SK-N-DZ (cell line): ENCODE measurements at places on chromosomes 2 and 18.

GRCh38 chr18:13412901-13413300, 194.3 kb downstream of the LDLRAD4 start:
- no peak for DNase-seq

- no peak for DNase-seq
Observed at GRCh38 chr2:201233192-201233811, 27.0 kb upstream of the CASP8 start.

DNA sequence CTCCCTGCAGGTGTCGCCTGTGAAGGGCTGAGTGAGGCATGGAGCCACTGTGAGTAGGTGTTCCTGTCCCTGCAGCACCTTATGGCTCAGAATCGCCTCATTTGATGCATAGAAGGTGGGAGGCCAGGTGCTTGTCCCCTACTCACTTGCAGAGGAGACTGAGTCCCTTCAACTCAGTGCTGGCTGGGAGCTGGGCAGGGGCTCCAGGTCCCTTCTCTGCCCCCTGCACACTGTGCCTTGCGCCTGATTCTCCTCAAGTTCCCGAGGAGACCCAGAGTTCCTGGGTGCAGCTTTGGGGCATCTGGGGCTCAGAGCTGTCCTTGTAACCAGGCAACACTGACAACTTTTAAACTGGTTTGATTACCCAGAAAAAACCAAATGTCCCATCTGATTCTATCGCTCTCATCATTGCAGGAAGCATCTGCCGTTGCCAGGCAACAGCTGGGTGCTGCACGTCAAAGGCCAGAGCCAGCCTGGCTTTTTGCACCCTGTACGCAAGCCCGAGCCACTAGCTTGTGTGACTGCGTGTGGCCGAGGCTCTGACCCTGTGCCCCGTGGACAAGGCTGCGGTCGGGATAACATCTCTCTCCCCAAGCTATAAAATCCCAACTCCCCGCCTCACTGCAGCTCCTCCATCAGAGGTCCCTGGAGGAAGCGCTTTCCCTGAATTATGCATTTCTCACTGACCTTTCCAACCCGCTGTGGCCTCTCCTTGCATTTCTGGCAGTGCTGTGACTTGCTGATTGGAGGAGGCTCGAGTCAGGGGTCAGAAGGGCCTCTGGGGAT, 130.8 kb upstream of the HDAC4 start:
- DNase-seq, result peak; percentile 56

DNA sequence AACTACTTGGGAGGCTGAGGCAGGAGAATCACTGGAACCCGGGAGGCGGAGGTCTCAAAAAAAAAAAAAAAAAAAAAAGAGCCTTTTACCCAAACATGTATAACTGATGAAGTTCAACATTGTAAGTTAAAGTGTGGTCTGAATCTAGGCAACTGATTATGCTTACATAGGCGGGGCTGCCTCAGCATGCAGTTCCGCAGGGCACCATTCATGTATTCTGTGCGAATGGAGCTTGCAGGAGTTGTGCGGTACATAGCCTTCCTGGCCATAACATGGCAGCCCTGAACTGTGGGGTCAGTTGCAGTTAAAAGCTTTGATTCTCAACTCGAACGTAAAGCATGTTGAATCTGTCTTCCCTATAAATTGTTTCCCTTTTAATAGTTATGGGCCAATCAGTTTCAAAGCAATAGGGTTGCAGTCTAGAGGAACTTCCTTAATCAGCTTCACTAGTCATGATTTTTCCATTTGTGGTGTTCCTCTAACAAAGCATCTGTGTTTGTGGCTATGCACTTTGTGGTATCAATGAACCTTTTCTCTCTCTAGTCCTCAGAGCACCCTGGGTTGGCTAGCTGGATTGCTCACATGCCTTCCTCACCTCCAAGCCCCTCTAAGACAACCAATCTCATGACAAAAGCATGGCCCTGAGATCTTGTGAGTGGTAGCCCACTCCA, 30.6 kb upstream of the CEP68 start:
- no peak for DNase-seq

DNA sequence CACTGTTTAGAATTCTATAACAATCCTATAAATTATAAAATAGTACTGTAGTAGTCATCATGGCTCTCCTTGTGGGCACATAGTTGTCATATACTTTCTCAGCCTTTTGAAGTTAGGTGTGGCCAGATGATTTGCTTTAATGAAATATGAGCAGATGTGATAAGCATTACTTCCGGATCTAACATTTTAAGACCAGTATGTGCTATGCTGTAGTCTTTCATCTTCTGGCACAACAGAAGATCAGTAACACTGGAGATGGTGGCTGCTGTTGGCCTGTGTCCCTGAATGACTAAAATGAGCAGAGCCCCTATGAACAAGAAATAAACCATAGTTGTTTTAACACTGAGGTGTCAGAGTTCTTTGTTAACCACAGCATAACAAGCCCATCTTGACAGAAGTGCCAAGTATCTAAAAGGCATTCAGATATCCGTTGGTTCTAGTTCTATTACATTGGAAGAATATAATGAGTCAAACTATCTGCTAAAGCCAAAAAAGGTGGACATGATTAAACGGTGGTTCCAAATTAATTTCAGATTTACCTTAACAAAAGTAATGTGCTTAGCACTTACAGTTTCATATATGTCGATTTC, 6.3 kb downstream of the MEX3C start:
- no peak for DNase-seq

GRCh38 chr18:46468426-46469180, 188.4 kb downstream of the LOXHD1 start:
- no peak for DNase-seq

DNA sequence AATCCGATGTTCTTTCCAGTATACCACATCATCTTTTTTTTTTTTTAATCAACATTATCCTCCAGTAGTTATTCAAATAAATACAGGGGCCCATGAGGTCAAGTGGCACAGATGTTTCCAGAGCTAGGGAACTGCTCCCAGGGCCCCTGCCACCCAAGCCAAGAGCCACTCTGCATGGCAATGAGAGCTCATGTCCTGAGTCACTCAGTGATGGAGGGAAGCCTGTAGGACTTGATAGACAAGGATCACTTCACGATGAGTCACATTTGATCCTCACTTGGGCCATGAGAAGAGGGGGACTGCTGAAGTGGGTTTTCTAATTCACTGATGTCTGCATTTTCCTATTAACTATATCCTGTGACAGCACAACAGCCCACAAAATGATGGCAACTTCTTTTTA, 127.0 kb upstream of the PKDCC start:
- no peak for DNase-seq

- no peak for DNase-seq
Observed at GRCh38 chr2:42133771-42134195, 35.4 kb upstream of the EML4 start.

- DNase-seq, result no peak
Observed at GRCh38 chr2:47751856-47752414, 31.0 kb upstream of the MSH6 start.

GRCh38 chr2:226898897-226899296, 63.0 kb downstream of the RHBDD1 start:
- no peak for DNase-seq

GRCh38 chr2:97834610-97835009, 121.2 kb downstream of the ZAP70 start:
- no peak for DNase-seq

GRCh38 chr2:109231996-109232705, 103.1 kb downstream of the SH3RF3 start:
- no peak for DNase-seq

DNA sequence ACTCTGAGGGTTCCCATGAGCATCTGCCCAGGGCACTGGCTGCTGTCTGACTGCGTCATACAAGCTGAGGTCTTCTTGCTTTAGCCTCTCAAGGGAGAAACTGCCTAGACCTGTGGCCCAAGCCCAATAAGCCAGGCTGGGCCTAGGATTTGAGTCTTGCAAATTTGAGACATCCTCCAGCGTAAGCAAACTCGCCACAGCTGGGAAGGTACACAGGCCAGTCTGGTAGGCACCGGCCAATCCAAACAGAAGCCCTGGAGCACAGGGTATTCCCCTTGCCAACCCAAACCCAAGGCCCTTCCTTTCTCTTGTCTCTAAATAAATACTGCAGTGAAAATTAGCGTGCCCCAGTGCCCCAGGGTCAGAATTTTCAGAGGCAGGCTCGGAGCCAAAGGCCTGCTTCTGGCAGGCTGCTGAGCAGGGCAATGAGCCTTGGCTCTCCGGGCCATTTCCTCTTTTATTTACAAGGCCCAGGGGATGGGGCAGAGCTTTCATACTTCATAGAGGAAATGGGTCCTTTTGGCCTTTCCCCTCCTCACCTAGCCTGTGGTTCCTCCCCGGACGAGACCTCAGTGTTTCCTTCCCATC, 33.3 kb downstream of the POLR1A start:
- DNase-seq, result no peak

- DNase-seq, result no peak
Observed at GRCh38 chr18:2102022-2102421, 469.3 kb downstream of the METTL4 start.

- no peak for DNase-seq
Observed at GRCh38 chr2:5748946-5749345, 56.8 kb downstream of the SOX11 start.

DNA sequence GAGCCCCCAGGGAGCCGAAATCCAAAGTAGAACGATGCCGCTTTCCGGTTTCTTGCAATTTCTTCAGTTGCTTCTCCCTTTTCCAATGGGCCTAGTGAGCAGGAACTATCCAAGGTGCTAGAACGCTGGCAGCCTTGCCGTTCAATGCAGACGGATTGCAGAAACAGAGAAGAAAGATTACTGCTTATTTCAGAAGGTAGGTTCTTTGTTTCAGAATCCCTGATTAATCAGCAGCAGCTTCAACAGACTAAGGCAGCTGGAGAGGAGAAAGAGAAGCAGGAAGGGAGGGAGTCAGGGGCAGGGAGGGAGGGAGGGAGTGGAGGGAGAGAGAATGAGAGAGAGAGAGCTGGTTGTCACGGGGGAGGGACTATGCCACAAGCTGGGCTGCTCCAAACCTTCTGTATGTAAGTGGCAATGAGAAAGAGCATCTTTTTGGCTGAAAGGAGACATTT, 576 bp downstream of the NYAP2 start:
- peak; percentile 76 for DNase-seq

GRCh38 chr2:30482011-30482410, 35.0 kb downstream of the LCLAT1 start:
- no peak for DNase-seq

GRCh38 chr2:112794131-112794733, 9.9 kb upstream of the IL1A start:
- no peak for DNase-seq

DNA sequence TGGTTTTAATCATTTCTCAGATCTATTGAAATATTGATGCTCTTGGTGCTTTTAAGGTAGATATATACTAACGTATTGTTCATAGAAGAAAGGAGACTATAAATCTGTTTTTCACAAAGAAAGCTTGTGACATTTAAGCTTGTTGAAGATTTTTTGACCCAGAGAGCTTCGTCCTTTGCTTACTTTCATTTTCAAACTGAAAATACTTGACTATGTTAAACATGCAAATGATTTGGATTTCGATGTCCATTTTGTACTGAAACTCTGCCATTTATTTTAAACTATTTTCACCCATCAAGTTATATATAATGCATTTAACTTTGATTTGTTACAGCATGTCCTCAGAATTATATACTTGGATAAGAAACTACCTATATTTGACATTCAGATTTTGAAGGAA, 85.2 kb downstream of the SLC4A10 start:
- DNase-seq, result no peak

DNA sequence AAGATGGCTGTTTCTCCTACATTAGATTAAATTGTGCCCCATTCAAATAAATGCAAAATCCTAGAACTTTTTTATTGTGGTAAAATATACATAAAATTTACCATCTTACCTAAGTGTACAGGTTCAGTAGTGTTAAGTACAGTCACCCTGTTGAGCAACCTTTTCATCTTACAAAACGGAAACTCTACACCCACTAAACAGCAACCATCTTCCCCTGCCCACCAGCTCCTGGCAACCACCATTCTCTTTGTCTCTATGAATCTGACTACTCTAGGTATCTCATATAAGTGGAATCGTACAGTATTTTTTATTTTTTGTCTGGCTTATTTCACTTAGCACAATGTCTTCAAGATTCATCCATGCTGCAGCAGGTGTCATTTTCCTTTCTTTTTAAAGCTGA, 53.0 kb downstream of the ASXL2 start:
- no peak for DNase-seq

GRCh38 chr2:235230821-235231601, 262.8 kb upstream of the AGAP1 start:
- no peak for DNase-seq

- DNase-seq, result no peak
Observed at GRCh38 chr18:79511271-79511670, 115.5 kb downstream of the NFATC1 start.

GRCh38 chr2:72454189-72454588, 306.5 kb upstream of the CYP26B1 start:
- DNase-seq, result no peak

- DNase-seq, result no peak
Observed at GRCh38 chr18:35999925-36000324, 27.4 kb downstream of the RMP24 start.

DNA sequence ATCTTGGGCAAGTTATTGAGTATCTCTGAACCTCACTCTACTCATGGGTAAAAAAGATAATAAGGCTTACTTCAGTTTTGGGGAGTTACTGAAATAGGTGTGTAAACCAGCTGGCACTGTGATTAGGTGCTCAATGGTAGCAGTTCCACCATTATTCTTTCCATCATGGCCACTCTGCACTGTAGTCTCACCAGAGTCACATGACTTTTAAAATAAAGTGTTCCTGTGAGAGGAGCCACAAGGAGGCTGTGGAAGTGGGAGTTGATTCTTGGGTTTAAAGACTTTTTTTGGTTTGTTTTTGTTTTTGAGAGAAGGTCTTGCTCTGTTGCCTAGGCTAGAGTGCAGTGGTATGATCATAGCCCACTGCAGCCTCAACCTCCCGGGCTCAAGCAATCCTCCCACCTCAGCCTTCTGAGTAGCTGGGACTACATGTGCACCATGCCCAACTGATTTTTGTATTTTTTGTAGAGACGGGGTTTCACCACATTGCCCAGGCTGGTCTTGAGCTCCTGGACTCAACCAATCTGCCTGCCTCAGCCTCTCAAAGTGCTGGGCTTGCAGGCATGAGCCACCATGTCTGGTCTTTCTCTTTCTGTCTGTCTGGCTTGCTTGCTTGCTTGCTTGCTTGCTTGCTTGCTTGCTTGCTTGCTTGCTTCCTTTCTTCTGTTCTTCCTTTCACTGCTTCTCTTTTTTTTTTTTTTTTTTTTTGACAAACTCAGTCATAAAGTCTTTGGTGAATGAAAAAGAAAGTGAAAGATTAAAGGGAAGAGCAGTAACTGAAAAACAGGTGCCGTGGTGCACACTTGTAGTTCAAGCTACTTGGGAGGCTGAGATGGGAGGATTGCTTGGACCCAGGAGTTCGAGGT, 21.2 kb upstream of the ACVR1 start:
- no peak for DNase-seq

GRCh38 chr2:121588357-121588756, 57.7 kb downstream of the RNU4ATAC start:
- no peak for DNase-seq

- DNase-seq, result no peak
Observed at GRCh38 chr2:67633212-67633856, 236.2 kb downstream of the ETAA1 start.

- DNase-seq, result no peak
Observed at GRCh38 chr2:200728630-200729029, 83.1 kb upstream of the BZW1 start.

GRCh38 chr2:160208655-160209515, 8.8 kb upstream of the ITGB6 start:
- no peak for DNase-seq
